Neural crest cell (in vitro differentiated cells): ENCODE measurements at places on chromosomes 13 and 19. TPM values are rescaled to one million over a fixed set of nuclear protein-coding genes. Genes with fewer than 3 reads are reported as not detected.

Gene GPR12
- total RNA-seq, result 0.14 TPM in 2 replicates

Gene WDR88
- total RNA-seq, result not detected in 2 replicates

Gene N4BP2L1
- total RNA-seq, result 1.6 and 2.0 TPM in 2 replicates

Gene CCDC70
- total RNA-seq, result not detected in 2 replicates

Gene CALR
- 670 and 679 TPM in 2 replicates for total RNA-seq

Gene TUBB4A
- 27.7 and 39.9 TPM in 2 replicates for total RNA-seq

Gene KRI1
- total RNA-seq, result 41.2 and 42.5 TPM in 2 replicates

Gene SOX1
- total RNA-seq, result 41.2 and 41.4 TPM in 2 replicates

Gene CASP14
- total RNA-seq, result not detected in 2 replicates

Gene ZNF284
- total RNA-seq, result 4.5 TPM in 2 replicates

Gene TMEM221
- 0.71 and 0.96 TPM in 2 replicates for total RNA-seq

Gene TSHZ3
- 2.4 and 3.0 TPM in 2 replicates for total RNA-seq
